Ammon's horn (tissue), 1 donor: ENCODE measurements at places on chromosomes 16 and 17.

- DNase-seq = no peak
These were observed 37.9 kb downstream of the CMIP start for GRCh38 chr16:81482329-81483063.

DNA sequence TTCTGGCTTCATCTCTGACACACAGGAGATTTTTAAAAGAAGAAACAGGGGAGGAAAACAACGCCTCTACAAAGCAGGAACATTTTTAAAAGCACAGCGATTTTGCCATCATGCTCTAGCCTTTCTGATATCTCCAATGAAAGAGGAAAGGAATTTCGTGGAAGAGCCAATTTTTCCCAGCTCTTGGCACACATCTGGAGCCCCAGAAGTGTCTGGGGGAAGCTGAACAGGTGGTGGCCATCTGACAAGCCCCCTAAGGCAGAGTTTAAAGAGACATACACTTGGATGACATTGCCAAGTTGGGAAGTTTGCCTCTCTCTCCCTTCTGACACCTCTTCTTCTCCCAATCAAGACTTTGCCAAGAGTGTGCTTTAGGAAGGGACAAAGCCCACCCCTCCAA lies 82.1 kb downstream of the CCT6B start:
- DNase-seq = no peak

DNA sequence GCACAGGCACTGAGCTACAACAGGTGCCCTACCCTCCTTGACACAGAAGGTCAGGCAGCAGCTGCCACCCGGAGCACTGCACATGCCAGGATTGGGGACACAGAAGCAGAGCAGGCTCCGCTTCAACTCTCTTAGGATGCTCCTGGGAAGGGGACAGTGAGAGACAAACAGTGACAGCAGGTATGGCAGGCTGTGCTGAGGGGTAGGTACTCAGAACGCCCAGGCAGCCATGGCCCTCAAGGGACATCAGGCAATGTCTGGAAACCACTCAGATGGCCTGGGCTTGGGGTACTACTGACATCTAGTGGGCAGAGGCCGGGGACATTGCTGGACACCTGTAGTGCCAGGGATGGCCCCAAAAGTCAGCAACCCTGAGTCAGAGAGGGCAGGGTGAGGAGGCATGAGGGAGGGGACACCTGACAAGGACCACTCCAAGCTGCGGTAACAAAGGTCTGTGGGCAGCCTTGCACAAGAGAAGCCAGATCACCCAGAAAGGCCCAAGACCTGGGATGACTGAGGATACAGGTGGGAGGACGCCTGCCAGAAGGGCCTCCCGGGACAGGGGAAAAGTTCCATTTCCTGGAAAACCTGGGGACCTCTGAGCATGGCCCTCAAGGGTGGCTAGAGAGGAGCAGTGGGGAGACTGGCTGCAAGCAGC lies 21.2 kb downstream of the PEMT start:
- peak; percentile 58 for DNase-seq

DNA sequence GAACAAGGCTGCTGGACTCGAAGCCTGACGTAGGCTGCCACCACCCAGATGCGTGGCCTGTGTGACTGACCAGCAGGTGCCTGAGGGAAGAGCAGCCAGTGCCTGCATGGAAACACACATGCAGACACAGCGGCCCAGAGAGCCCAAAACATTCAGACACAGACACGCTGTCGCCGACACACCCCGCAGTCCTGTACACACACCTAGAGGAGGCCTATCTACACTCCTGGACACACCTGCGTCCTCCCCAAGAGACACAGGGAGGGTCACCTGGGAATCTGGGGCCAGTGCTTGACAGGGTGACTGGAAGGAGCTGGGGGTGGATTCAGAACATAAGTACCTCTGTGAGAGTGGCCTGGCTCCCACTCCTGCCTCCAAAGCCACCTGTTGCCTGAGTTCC lies 6.1 kb upstream of the TSPOAP1 start:
- DNase-seq = no peak

DNA sequence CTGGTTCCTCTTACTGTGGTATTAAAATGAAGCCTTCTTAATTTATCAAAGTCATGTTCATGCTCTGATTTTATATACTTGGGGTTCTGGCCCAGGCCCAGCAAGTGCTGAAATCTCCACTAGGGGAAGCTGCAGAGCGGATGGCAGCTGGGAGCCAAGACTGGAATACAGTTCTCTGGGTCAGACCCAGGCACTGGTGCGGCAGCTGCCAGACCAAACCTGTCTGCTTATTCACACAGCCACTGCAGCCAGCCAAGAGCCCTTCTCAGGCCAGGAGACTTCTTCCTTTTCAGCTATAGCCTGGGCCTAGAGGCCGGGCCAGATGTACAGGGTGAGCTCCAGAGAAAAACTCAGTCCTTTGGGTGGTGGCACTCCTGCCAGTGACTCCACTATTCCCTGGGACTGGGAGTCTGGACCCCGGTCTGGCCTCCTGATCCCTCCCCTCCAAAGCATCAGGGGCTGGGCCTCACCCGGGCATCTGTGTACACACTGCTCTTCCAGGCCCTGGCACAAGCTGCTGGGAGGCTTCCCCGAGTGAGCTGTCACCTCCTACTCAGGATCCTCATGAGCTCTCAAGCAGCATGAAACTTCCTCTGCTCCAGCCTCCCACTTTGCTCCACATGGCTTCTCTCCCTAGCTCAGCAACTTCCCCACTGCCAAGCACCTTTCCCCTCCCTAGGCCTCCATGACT lies 24.4 kb downstream of the ATP6V0D1 start:
- peak; percentile 51 for DNase-seq

DNA sequence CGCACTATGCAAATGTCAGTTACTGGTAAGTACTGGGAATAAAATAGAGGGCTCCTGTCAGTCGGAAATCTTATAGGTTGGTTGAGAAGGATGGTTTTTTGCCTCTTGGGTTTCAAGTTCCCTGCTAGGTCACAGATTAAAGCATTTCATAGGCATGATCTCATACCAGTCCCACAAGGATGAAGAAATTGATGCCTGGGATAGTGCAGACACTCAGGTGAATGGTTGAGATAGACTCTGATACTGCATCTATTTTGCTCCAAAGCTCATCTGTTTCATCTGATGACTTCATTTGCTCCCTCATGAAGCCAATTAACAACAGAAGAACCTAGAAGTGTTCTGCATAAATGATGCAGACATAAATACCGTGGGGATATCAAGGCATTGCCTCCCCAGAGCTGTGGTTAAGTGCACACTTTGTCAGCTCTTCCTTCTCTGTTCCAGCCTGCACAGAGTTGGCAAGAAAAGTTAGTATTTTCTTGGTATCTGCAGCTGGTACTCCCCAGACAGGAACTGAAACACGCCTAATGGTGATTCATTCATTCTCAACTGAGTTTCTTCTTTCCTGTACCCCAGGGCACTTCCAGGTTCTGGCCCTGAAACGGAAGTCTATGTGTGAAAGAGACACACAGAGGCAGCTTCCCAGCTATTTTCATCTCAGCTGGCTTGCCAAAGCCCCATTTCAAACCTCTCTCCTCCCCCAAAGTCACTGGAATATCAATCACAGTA lies 418.3 kb upstream of the SALL1 start:
- DNase-seq = peak; percentile 57

GRCh38 chr17:37708616-37709212 lies 36.1 kb downstream of the HNF1B start:
- no peak for DNase-seq

- DNase-seq = peak; percentile 85
These were observed at the start of gene MPG for GRCh38 chr16:77807-78443. Gene MPG, plus strand, starts transcription at chr16:78225. Its CDS starts 85 bp downstream, at chr16:78310.

DNA sequence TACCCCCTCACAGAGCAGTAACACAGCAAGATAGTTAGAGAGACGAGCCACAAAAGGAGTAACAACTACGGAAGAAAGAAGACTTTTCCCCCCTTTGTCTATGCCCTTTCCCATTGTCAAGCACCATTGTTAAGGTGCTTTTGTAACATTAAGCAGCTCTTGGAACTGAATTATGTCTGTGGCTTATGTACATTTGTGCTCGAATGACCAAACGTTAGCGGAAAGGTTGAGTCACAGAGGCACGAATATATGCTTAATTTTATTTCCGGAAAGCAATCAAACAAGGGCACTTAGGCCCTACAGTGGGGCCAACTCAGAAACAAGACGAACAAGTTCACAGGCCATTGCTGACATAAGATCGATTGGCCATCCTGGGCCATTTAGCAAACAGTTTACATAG lies 109.5 kb downstream of the ANKFN1 start:
- DNase-seq = no peak

GRCh38 chr17:80111702-80112470 lies 10.5 kb downstream of the GAA start:
- no peak for DNase-seq

GRCh38 chr17:37766971-37767370 lies 22.1 kb upstream of the HNF1B start:
- no peak for DNase-seq

DNA sequence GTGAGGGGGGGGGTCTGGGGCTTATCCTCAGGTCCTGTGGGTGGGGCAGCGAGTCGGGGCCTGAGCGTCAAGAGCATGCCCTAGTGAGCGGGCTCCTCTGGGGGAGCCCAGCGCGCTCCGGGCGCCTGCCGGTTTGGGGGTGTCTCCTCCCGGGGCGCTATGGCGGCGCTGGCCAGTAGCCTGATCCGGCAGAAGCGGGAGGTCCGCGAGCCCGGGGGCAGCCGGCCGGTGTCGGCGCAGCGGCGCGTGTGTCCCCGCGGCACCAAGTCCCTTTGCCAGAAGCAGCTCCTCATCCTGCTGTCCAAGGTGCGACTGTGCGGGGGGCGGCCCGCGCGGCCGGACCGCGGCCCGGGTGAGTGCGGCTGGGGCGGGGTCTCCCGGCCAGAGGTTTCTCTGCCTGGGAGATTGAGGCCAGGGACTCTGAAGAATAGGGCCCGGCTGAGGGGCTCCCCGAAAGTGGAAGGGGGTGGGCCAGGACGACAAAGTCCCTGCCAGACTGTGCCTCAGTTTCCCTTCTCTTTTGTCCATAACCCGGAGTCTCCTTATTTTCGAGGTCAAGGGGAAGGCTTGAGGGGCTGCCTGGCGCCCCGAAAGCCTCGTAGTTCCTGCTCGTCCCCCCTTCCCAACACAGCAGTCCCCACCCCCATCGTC lies at the start of gene FGF11:
Gene FGF11 (plus strand): TSS at position 51 of the 651 bp plus-strand sequence. CDS start 109 bp downstream, at position 160.
- no peak for DNase-seq

DNA sequence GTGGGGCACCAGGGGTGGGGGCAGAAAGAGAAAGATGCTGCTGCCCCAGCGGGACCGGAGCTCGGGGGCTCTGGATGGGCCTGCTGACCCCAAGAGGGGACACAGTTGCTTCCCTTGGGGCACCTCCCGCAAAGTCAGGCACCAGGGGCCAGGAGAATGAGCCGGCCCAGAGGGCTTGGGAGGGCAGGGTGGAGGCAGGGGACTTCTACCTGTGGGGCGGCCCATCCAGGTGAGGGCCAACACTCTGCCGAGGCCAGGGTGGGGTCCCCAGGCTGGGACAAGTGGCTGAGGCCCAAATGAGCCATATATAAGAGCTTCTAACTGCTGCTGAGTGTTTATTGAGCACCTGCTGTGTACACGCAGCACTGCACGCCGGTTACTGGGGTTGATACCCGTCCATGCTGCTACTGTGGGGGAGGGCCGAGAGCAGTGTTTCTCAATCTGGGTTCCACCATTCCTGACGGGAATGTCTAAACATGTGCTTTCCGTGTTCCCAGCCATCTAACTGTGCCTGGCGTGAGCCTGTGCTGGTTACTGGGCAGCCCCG lies 211.7 kb upstream of the GSE1 start:
- DNase-seq = no peak

- no peak for DNase-seq
These were observed 125.9 kb upstream of the HS3ST3A1 start for GRCh38 chr17:13727441-13728171.

DNA sequence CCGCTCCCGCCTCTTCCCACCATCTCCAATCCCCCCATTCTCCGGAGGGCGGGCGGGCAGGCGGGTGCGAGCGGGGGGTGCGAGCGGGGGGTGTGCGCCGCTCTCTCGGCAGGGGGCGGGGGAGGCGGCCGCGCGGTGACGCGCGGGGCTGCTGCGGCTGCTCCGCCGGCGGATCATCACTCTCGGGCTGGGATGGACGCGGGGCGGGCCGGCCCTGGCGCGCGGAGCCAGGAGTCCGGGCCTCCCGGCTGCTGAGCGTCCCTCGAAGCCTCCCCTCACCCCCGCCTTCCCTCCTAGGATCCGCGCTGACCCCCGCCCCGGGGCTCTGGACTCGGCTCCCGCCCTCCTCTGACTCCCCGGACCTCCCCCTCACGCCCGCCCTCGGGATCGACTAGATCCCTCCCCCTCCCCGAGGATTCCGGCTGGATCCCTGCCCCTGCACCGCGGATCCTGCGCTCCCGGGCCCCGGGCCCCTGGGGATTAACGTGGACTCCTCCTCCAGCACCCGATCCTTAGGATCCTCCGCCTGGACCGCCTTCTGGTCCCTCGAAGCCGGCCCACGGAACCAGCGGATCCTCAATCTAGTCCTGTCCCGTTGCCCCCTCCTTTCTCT lies 946 bp upstream of the TMEM256 start:
- DNase-seq = no peak

GRCh38 chr17:82615084-82616020 lies 32.9 kb downstream of the WDR45B start:
- DNase-seq = no peak

DNA sequence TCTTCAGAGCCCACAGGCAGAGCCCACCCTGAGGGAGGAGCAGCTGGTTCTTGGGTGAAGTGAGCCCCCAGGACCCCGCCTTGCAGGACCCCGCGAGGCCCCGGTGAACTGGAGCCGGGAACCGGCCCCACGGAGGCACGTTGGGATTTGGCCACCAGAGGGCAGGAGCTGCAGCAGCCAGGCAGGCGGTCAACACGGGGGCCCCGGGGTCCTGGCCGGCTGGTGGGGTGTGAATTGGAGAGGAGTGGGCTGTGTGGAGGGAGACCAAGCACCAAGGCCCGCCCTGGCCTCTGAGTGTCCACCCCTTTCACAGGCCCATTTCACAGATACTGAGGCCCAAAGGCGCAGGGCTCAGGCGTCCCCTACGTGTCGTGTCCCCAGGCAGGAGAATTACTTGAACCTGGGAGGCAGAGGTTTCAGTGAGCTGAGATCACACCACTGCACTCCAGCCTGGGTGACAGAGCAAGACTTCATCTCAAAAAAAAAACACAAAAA lies 2.2 kb downstream of the DPEP1 start:
- no peak for DNase-seq

DNA sequence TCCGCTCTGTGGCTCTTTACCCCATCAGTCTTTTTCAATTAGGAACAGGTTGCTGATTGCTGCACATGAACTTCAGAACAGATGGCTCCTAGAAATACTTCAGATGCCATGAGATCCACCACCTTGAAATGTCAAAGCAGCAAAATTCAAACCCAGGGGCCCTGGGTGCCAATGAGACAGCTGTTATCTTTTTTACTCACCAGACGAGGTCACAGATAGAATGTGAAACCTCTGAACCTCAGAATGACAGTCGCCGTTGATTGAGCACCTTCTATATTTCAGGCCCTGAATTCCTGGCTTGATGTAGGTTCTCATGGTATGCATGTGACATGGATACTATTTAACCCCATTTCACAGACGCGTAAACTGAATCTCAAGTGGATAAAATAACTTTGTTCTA lies 63.0 kb downstream of the MAF start:
- DNase-seq = no peak

DNA sequence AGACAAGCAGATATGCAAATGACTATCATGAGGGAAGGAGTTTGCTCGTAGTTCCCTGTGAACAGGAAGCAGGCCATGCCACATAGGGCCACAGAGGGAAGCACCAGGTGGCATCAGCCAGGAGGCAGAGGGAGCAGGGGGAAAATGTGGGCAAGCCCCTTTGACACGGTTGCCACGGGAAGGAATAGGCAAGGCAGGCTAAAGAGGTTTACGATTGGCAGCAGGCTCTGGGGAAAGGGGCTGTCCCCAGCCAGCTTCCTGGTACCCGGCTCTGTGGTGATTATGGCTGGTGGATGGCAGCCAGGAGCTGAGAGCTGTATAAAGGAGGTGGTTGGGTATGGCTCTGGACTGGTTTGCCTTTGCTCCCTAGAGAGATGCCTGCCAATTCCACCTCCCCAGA lies 848 bp downstream of the CES3 start:
- no peak for DNase-seq
